Muscle of leg (tissue), 16 donors: ENCODE measurements at places on chromosomes 2 and 18. TPM values are rescaled to one million over a fixed set of nuclear protein-coding genes. Genes with fewer than 3 reads are reported as not detected.
A peak's percentile ranks its signal among the peaks of the same experiment; 100 is the strongest.

The FAM237A gene
- not detected for total RNA-seq

The TNFRSF11A gene
- 2.0 TPM for total RNA-seq

The IL1RL2 gene
- 0.27 TPM for total RNA-seq

The ALLC gene
- total RNA-seq: 0.09 TPM

The KCNG3 gene
- 0.09 TPM for total RNA-seq

The TSPYL6 gene
- 0.04 TPM for total RNA-seq

The CKAP2L gene
- 5.5 TPM for total RNA-seq

GRCh38 chr2:54772531-54772930 is 49.1 kb downstream of the EML6 start:
- H3K4me3 ChIP-seq: no peak overlapping the region
- H3K27me3 ChIP-seq: no peaks in the 10 kb centered on the region
- H3K27ac ChIP-seq: no peak overlapping the region
- H3K4me1 ChIP-seq: no peaks in the 10 kb centered on the region
- H3K36me3 ChIP-seq: no peaks in the 10 kb centered on the region

DNA sequence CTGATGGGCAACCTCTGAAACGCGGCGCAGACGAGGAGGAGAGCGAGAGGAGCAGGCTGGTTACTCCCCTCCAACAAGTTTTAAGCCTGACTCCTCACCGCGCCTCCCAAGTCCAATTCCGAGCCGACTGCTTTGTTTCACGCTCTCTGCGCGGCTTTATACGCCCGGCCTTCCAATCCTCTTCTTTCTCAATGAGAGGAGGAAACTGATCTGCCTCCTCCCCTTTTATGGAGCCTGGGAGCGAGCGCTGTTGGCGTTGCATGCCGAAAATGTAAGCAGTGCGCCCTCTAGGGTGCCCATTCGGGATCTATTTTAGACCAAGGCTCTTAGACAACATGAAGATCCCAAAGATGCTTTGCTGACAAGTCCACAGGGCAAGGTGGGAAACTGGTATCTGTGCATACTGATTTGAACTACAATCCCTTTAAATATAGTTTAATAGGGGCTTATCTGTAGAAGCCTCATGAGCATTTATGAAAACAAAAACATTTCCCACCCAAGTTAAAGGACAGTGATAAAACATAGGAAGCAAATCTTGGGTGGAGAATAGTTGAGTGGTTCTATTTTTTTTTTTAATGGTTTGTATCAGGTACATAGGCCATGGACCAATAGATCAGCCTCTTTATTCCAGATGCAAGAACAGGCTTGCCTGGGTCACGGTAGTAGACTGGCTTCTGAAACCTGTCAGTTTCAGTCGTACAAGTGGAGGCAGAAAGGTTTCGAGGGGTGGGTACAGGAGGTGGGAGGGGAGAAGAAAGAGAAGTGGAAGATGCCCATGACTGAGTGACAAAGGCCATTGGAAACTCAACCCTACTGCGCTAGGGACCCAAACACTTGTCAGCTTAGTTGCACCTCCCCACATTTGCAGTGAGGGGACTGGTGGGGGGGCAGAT is at the start of gene RND3:
Gene RND3 (minus strand): TSS at position 131 of the 893 bp plus-strand sequence. CDS start 250 bp downstream, outside the sequence.
- peak within 1 kb of the TSS; percentile 94 for H3K4me3 ChIP-seq
- DNase-seq: peak; percentile 100
- H3K27me3 ChIP-seq: peaks cover 3% of the 10 kb centered on the region
- H3K36me3 ChIP-seq: no peaks in the 10 kb centered on the region

DNA sequence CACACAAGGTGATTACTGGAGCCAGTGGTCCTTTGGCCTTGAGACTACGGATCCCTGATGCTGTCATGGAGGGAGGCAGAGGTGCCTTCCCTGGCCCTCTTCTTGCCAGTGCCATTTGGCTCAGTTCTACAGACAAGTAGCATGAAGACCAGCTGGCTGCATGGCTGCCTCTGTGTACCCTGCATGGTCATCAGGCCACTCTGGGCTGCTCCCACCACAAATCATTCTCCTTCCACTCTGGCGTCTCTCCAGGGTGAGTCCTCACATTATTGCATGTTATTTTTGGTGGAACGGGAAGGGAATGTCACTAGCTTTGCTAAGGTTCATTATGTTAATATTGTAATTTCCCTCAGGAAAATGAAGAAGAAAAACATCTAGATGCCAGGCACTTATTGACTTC is 229.8 kb downstream of the VAPA start:
- H3K36me3 ChIP-seq: no peaks in the 10 kb centered on the region
- H3K4me1 ChIP-seq: peaks cover 40% of the 10 kb centered on the region
- DNase-seq: peak; percentile 75

GRCh38 chr2:173062801-173063200 is 12.8 kb upstream of the MAP3K20 start:
- no peaks in the 10 kb centered on the region for H3K27me3 ChIP-seq
- H3K27ac ChIP-seq: no peak overlapping the region
- no peak for DNase-seq

DNA sequence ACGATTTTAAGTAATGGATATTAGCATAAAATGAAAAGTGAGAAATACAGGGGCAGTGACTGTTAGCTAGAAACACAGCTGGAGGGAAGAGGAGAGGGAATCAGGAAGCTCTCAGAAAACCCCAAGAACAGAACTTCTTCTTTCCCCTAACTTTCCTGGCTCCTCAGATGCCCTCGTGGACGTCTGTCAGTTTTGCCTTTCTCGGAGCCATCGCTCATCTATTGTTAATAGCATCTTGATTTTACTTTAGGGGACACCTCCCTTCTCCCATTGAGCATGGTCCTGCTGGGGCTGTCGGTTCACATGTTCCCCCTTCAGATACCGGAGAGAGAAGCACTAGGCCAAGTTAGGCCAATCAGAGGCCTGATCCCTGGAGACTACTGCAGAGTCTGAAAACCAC is 2.3 kb upstream of the PLEK start:
- no peaks in the 10 kb centered on the region for H3K4me1 ChIP-seq
- H3K4me3 ChIP-seq: no peak overlapping the region
- peak; percentile 31 for DNase-seq
- no peak overlapping the region for H3K27ac ChIP-seq
- no peaks in the 10 kb centered on the region for H3K36me3 ChIP-seq
- no peaks in the 10 kb centered on the region for H3K27me3 ChIP-seq

DNA sequence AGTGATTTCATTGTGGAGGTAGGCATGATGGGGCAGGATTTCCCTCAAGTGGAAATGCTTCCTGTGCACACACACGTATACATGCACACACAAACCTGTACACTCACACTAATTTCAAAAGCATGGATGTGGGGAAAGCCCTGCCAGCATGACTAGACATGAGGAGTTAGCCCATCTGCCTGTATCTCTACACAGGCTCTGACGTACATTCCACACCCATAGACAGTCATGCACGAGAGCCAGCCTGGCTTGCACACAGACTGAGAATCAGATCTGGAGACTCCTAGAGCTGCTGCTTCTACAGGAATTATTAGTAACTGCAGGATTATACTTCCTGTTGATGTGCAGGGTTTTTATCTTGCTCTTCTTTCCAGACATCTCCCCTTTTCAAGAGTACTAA is 27.3 kb upstream of the NFU1 start:
- peak; percentile 65 for DNase-seq
- no peak overlapping the region for H3K4me3 ChIP-seq
- H3K36me3 ChIP-seq: peaks cover 8% of the 10 kb centered on the region
- peak overlapping the region; percentile 48 for H3K27ac ChIP-seq

DNA sequence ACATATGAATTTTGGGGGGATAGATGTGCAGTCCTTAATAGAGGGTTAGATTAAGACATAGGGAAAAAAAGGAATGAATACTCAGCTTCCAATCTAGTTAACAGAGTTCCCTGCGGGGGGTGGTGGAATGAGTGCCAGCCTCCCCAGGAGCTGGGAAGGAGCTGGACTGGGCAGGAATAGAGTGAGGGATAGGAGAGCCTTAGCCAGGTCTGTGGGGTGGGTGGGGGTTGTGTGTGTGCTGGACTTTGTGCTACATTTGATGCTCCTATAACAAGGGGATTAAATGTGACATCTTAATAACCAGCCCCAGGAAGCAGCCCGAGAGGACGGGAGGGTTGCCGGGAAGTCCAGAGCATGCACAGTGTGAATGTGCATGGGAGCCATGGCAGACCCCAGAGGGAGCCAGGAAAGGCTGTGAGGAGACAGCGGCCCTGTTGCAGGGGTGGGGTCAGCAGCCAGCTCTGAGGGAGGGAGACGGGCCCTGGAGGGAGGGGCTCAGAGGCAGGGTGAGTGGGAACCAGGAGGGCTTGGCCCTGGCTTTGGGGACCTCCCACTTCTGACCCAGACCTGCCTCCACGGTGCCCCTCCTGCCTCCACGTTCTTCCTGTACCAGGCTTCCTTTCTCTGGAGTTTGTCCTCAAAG is 3.6 kb upstream of the MBP start:
- no peak for DNase-seq
- peaks cover 19% of the 10 kb centered on the region for H3K27me3 ChIP-seq
- H3K4me1 ChIP-seq: peaks cover 27% of the 10 kb centered on the region
- H3K36me3 ChIP-seq: no peaks in the 10 kb centered on the region

DNA sequence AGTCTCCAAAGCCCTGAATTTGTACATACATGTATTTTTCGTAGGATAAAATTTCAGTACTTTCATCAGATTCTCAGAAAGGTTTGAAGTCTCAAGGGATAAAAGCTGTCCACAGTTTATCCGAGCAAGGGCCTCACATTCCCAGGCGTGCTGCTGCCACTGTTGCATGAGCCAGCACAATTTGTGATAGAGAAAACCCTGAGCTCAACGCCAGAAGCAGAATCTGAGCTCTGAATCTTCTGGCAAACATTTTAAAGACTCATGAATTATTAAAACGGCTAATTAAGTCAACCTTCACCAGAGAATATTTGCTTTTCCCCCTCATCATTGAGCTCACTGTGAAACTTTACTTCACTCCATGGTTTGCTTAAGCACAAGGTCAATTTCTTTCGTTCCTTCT is 38.5 kb upstream of the STPG4 start:
- DNase-seq: peak; percentile 31
- H3K27ac ChIP-seq: peak overlapping the region; percentile 5
- no peaks in the 10 kb centered on the region for H3K27me3 ChIP-seq
- H3K4me1 ChIP-seq: peaks cover 34% of the 10 kb centered on the region

DNA sequence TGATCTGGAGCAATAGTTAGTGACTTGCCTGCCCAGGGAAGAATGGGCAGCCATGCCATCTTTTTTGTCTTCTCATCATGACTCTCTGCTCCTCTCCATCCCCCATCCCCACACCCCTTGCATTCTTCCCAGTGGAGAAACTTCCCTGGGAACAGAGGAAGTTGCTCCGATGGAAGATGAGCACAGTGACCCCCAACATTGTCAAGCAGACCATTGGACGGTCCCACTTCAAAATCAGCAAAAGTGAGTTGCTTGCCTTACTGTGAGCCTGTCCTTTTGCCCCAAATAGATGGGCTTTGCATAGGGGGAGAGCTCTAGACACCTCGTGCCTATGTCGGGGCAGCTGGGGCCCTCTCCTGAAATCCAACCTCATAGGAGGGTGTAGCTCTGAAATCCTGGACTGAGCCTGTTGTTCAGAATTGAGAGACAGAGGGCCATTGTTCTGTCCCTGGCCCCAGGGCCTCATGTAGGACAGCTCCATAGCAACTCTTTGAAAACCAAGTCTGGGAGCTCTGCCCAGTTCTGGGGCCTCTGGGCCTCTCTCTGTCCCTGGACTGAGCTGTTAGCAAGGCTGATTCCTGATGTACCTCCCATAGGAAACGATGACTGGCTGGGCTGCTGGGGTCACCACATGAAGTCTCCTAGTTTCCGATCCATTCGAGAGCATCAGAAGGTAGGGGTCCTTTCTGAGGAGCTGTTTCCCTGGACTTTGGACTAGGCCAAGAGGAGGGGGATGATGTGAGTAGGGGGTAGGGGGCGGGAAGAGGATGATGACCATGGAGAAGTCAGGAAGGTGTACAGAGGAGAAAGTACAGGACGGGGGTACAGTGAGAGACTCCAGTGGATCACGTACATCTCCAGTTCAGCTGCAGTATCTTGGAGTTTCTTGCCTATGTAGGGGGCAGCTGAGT is 35.2 kb downstream of the TTLL4 start:
- no peaks in the 10 kb centered on the region for H3K27me3 ChIP-seq
- peak overlapping the region; percentile 62 for H3K27ac ChIP-seq
- peak; percentile 91 for DNase-seq
- no peak overlapping the region for H3K4me3 ChIP-seq
- peaks cover 59% of the 10 kb centered on the region for H3K36me3 ChIP-seq
- peaks cover 14% of the 10 kb centered on the region for H3K4me1 ChIP-seq

DNA sequence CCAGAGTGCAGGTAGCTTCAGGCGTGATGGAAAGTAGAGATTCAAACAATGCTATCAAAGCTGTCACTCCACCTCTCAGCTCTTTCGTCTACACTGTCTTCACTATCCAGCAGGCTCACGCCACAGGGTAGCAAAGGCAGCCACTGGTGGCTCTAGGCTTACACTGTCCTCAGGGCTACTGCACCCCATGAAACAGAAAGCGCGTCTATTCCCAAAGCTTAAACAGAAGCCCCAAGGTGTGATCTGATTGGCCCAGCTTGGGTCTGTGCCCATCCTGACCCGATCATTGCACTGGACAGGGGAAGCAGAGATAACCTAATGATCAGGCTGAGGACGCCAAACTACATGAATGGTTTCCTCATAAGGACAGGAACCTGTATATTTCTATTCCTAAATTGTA is 100.1 kb downstream of the PDCL3 start:
- H3K36me3 ChIP-seq: no peaks in the 10 kb centered on the region
- H3K27ac ChIP-seq: no peak overlapping the region
- DNase-seq: no peak
- no peaks in the 10 kb centered on the region for H3K27me3 ChIP-seq
- H3K4me1 ChIP-seq: no peaks in the 10 kb centered on the region

GRCh38 chr2:170177950-170178781 is at the start of gene MYO3B:
Gene MYO3B, plus strand, starts transcription at chr2:170178147. Its CDS starts 141 bp downstream, at chr2:170178288.
- no peak within 1 kb of the TSS for H3K27ac ChIP-seq
- no peaks in the 10 kb centered on the region for H3K27me3 ChIP-seq
- no peak within 1 kb of the TSS for H3K4me3 ChIP-seq
- peak; percentile 40 for DNase-seq

GRCh38 chr2:109208071-109208950 is 79.3 kb downstream of the SH3RF3 start:
- no peaks in the 10 kb centered on the region for H3K4me1 ChIP-seq
- no peak overlapping the region for H3K27ac ChIP-seq
- H3K27me3 ChIP-seq: peaks cover 12% of the 10 kb centered on the region

DNA sequence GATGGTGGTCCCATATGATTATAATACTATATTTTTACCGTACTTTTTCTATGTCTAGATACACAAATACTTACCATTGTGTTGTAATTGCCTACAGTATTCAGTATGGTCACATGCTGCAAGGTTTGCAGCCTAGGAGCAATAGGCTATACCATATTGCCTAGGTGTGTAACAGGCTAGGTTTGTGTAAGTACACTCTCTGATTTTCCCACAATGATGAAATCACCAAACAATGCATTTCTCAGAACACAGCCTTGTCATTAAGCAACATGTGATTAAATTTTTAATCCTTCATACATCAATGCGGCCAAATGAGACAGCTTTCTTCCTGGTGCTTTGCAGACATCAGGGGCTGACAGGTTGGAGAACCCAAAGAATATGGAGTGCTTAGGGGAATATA is 37.3 kb downstream of the ADD2 start:
- peaks cover 4% of the 10 kb centered on the region for H3K4me1 ChIP-seq
- no peak overlapping the region for H3K27ac ChIP-seq
- no peak for DNase-seq
- H3K27me3 ChIP-seq: peaks cover 15% of the 10 kb centered on the region
- H3K36me3 ChIP-seq: no peaks in the 10 kb centered on the region
- H3K4me3 ChIP-seq: no peak overlapping the region

- no peak overlapping the region for H3K27ac ChIP-seq
- peaks cover 14% of the 10 kb centered on the region for H3K4me1 ChIP-seq
- DNase-seq: no peak
- no peaks in the 10 kb centered on the region for H3K27me3 ChIP-seq
These were observed 52.9 kb upstream of the RPL31 start for GRCh38 chr2:100948942-100949811.
